ENCODE measurements at places on chromosomes 12 and 14.

- DNase-seq, result no peak
These were observed 1252.8 kb upstream of the SEL1L start for GRCh38 chr14:82786483-82786880.

DNA sequence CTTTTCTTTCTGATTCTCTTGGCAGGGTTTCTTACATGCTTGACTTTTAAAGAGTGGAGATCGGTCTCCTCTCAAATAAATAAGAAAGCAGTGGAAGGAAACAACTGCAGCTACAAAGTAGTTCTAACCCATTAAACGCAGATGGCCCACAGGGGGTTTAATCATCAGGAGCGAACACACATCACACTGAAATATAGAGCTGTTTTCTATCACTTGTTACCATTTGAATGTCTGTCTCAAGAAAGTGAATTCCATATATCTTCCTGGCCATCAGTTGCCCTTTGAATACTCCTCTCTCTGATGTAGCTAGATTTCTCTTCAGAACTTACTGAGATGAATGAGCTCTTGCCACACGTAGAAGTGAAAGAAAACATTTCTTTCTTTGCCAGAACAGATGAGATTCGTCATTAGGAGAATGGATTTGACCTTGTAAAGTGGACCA lies 29.1 kb downstream of the ALX1 start:
- DNase-seq, result no peak

DNA sequence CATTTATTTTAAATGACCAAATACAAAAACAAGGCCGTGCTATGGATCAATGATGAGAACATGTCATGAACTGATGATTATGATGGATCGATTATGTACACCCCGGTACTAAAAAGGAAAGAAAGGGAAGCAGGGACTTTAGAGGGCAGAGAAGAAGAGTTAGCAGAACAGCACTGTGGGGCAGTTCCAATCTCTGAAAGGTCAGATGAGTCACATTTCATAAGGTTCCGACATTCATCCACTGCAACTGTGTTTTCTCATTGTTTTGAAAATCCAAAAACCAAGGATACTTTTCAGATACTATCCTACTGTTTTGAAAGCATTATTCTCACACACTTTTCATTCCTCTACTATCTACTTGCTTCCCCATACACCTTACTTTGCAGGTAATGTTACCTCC lies 169.3 kb downstream of the STXBP6 start:
- no peak for DNase-seq

DNA sequence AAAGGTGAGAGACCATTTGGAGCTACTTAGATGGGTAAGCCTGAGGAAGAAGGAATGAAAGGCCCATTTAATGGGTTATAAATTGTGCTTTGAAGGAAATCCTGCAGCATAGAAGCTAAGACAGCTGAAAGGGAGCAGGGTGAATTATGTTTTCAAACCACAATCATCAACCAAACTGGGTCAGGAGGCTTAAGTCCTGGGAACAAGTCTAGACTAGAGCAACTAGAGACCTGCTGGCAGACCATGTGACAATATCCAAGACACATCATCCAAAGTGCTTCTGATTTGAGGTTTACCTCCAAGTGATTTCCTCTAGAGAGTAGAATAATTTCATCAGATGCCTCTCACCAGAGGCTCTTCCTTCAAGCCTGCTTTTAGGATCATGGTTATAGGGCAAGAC lies 53.7 kb downstream of the MAP3K9 start:
- DNase-seq, result no peak

GRCh38 chr12:30631740-30632139 lies 63.9 kb downstream of the IPO8 start:
- DNase-seq, result no peak

- DNase-seq, result no peak
These were observed 106.2 kb downstream of the SMOC1 start for GRCh38 chr14:69985463-69985862.

DNA sequence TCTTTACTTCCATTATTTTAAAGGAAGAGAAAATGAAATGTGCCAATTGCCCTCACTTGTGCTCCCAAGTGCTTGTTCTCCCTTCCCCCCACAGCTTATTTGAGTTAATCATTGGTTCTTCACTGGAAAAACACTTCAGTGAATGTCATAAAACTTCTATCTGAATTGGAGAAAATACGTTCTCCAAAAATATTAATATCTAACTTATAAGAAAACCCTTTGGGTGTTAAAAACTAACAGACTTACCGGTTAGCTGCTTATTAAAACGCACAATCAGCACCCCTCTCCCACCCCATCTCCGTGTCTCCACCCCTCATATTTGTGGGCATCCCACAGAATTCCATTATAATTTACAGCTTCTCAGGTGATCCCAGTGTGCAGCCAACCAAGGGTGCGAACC lies 31.7 kb downstream of the PLEKHA5 start:
- no peak for DNase-seq

- no peak for DNase-seq
These were observed 4.3 kb upstream of the HIF1A start for GRCh38 chr14:61690982-61691381.

GRCh38 chr12:68450947-68451260 lies 118.7 kb upstream of the MDM1 start:
- no peak for DNase-seq

GRCh38 chr14:75242546-75243273 lies 35.9 kb upstream of the FOS start:
- DNase-seq, result no peak

GRCh38 chr12:30635385-30635784 lies 60.3 kb downstream of the IPO8 start:
- DNase-seq, result no peak

GRCh38 chr12:64323476-64324225 lies 66.9 kb downstream of the C12orf56 start:
- DNase-seq, result no peak

- no peak for DNase-seq
These were observed 69.0 kb upstream of the BMP4 start for GRCh38 chr14:54025661-54026060.

- DNase-seq, result no peak
These were observed 4.2 kb upstream of the KRT5 start for GRCh38 chr12:52524241-52524897.

Data from T-helper 9 cell (primary cell).